ENCODE measurements at places on chromosomes 11 and 22.

DNA sequence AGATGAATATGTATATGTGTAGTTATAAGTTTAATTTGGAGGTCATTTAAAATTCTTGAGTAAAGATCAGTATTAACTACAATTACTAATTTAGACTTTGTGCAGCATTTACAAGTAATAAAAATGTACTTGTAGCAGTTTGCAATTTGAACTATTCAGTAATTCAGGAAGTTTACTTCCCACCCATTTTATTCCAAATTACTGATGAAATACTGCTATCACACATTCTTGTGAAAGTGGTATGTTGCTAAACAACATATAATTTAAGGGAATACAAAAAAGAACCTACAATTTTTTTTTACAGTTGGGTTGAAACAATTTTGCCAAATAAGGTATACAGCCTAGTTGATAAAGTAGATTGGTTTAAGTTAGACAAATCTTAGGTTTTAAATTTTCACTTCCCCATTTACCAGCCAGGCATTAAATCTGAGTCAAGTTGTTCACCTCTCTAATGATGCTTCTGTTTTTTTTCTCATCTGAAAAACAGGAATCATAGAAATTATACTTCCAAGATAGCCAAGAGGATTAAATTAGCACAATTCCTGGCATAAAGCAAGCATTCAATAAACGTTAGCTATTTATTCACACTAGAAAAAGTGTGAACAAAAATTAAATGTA is 45.3 kb downstream of the ZBTB44 start:
- DNase-seq, result no peak

DNA sequence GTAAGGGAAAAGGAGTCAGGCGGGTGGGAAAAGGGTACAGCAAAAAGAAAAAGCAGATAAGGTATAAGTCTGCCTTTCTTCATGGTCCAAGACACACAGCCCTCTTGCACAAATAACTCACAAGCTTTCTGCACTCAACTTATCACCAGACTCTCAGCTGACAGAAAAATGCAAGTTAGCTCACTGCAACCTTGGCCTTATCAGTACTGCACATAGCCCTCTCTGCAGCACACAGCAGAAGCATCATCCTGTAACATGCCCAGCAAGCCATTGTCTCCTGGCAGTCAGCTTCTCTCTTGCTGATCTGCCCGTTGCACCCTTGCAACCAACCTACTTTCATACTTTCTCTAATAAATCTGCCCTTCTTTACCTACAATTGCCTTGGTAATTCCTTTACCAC is 5.8 kb downstream of the ZBTB44 start:
- DNase-seq, result no peak

DNA sequence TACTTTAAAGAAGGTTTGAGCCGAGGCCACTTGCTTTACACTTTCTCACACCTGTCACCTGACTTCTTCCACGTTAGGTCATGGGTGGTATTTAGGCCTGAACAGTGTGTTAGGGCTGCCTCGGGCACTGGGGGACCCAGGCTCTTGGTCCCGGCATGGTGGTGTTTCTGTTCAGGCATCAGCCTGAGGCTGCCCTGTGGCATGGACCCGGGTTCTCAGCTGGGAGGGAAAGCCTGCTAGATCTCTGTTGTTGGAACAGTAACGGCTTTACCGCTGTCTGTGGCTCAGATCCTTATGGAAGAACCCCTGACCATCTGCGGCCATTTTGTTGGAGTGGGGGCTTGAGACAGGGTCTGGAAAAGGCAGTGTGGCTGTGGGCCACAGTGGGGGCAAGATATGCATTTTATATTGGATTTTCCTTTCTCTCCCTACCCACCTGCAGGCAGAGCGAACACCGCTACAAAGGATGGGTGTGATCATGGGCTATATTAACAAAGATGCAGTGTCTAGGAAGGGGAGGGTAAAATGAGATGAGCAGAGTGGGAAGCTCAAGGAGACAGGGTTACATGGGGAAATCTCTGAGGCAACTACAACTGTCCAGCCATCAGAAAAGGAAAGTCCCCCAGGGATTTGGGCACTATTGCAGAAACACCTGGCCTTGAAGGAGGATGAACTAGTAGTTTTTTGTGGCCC is 1.6 kb upstream of the KCNJ11 start:
- no peak for DNase-seq

- no peak for DNase-seq
Observed at GRCh38 chr11:62737196-62737595, 8.9 kb downstream of the TTC9C start.

GRCh38 chr11:106670069-106670468 is 348.2 kb downstream of the GUCY1A2 start:
- no peak for DNase-seq

GRCh38 chr11:46450846-46451477 is 59.4 kb upstream of the CHRM4 start:
- no peak for DNase-seq

DNA sequence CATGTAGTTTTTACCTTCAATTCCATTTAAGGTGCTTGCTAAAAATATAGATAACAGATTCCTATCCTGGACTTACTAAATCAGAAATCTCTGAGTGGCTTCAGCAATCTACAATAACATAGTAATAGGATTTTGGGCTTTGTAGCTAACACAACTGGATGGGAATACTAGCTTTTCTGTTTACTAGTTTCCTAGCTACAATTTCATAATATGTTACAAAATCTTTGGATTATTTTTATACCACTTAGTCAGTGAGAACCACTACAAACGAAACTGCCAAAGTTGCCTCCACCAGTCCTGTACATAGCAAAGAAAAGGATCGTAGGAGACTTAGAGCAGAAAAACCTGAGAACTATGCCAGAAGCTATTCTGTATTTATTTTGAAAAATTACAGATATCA is 87.7 kb upstream of the ANO3 start:
- DNase-seq, result no peak

Measured in activated CD4-positive, alpha-beta T cell treated with anti-CD3 and anti-CD28 coated beads for 24 hours (primary cell).